Stomach (tissue), 19 donors: ENCODE measurements at places on chromosomes 12 and 14. TPM values are rescaled to one million over a fixed set of nuclear protein-coding genes. Genes with fewer than 3 reads are reported as not detected.

Gene KRT78
- 0.73 TPM for total RNA-seq

Gene PRICKLE1
- 2.9 TPM for total RNA-seq

Gene CCER1
- not detected for total RNA-seq

Gene TOX4
- total RNA-seq, result 8.4 TPM

- no peak for DNase-seq
Measured at GRCh38 chr12:127052511-127053232, 1214.3 kb upstream of the TMEM132C start.

GRCh38 chr12:24057920-24058476 lies 108.5 kb upstream of the SOX5 start:
- DNase-seq, result no peak

- DNase-seq, result peak; percentile 55
Measured at GRCh38 chr12:52946797-52947547, 1.9 kb upstream of the KRT18 start.

DNA sequence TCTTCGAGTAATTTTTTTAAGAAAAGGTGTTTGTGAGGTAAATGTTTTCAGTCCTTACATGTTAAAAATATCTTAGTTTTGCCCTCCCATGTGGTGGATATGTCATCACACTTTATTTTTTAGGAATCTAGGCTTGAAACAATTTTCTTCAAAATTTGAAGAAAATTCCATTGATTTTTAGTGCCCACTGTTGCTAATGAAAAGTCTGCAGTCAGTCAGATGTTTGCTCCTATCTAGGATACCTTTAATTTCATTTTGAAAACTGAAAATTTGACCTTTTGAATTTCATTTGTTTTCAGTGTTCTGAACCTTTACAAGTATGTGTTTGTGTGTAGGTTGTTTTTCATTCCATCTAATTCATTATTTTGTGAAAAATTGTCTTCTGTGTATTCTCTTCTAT lies 105.4 kb downstream of the LRRK2 start:
- DNase-seq, result no peak

DNA sequence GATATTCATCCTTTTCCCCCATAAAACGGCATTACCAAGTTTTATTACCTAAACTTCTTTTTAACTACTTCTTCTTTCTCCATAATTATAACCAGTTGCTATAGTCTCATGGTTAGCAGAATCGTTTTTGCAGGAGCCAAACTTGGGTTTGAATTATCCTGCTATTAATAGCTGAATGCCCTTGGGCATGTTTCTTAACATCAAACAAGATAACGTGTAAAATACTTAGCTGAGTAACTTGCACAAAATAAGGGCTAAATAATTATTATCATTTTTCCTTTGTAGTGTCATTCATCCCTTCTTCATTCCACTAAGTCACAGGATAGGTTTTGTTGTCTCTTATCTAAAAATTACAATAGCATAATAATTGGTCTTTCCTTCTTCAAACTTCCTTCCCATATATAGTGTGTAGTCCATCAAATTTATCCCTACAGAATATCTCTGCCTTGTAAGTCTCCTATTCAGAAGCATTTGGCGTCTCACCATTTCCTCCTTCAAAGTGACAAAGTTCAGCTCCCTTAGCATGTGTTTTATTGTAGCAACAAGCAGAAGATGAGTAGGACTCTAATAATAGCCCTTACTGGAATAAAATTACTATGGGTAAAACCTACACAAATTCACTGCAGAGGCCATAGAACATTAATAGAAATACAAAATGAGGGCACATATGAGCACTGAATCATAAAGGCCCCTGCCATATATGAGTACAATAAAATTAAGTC lies 63.8 kb downstream of the FAR2 start:
- no peak for DNase-seq

- no peak for DNase-seq
Measured at GRCh38 chr12:96063046-96063445, 27.7 kb upstream of the LTA4H start.

- peak; percentile 68 for DNase-seq
Measured at GRCh38 chr12:12505544-12506495, 56.8 kb downstream of the DUSP16 start.

DNA sequence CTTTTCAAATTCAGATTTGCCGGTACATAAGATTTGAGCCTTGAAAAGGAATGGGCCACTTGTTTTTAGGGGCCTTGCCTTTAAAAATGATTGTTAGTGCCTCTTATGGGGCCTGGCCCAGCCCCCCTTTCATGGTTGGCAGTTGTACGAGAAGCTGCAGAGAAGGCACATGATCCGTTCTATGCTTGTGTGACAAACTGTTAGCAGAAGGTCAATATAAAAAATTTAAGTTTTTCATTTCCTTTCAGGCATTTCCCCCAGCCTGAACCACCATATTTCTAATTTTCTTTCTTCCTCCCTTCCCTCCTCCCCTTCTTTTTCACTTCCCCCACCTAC lies 119.1 kb downstream of the PLXNC1 start:
- DNase-seq, result no peak

GRCh38 chr14:96574171-96574632 lies 72.0 kb downstream of the PAPOLA start:
- no peak for DNase-seq

- peak; percentile 18 for DNase-seq
Measured at GRCh38 chr12:104534162-104534856, 77.6 kb downstream of the CHST11 start.

- no peak for DNase-seq
Measured at GRCh38 chr12:42039176-42039575, 105.5 kb downstream of the GXYLT1 start.

DNA sequence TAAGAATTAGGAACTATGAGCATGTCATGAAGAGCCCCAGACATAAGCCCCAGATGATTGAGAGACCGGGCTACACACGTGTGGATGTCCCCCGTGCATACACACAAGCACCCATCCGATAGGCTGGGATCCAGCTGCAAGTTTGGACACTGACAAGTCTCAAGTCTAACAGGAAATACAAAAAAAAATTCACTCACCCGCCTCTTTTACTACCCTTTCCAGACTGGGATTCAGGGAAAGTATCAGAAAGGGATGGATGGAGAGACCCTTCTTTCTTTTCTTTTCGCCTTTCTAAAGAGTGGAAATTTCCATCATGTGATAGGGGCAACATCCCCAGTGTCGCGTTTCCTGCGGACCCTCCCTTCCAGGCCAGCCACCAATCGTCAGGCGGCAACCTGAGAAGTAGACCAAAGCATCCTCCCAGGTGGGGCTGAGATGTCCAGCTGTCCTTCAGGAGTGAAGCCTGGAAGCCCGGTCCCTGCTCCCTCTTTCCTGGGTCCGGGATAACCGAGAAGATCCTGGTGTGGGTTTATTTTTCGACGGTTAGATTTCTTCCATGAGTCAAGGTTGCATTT lies 6.4 kb upstream of the SLC38A4 start:
- DNase-seq, result no peak

DNA sequence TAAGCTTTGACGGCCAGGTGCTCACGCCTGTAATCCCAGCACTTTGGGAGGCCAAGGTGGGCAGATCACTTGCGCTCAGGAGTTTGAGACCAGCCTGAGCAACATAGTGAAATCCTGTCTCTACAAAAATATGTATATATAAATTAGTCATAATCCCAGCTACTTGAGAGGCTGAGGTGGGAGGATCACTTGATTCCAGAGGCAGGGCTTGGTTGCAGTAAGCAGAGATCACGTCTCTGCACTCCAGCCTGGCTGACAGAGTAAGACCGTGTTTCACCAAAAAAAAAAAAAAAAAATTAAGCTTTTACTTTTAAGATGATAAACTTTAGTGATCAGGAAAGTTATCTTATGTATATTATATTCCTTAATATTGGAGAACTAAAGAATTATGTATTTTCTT lies 18.0 kb upstream of the SNAPC1 start:
- DNase-seq, result no peak

GRCh38 chr14:100573002-100573756 lies 14.0 kb downstream of the BEGAIN start:
- no peak for DNase-seq

DNA sequence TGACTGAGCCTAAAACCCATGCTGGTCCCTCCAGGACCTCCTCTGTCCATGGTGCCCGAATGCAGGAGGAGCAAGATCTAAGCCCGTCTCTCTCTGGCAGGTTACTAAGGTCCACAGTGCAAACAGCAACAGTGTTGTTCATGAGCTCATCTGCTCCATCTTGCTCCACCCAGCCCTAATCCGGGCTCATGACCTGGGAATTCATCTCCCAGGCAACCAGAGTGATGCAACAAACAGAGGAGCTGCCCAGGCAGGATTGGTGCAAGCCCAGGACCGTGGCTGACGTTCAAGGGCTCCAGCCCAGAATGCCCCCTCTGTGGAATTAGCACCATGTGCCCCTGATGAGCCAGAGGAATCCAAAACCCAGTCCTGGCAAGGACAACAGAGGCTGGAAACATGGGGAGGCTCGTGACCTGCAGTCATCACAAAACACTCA lies 29.9 kb downstream of the HSPB8 start:
- peak; percentile 28 for DNase-seq

GRCh38 chr12:88538250-88538649 lies 42.0 kb downstream of the KITLG start:
- no peak for DNase-seq

- DNase-seq, result no peak
Measured at GRCh38 chr14:86321151-86321550, 791.2 kb downstream of the FLRT2 start.

DNA sequence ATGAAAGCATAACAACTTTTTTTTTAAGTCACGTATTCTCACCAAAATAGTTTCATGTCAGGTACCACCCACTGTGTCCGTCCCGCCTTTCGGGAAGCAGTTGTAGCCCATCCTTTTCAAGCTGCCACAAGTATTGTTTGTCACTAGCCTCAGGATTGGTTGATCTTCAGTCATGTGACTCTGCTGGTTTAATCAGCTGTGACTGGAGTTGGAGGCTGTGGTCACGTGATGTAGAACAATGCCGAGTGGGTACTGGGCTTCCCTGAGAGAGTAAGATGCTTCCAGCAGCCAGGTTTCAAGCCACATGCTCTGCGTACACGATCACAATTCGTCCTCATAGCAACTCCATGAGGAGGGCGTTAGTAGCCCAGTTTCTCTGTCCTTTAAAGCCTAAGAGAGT lies 83.0 kb upstream of the WSCD2 start:
- no peak for DNase-seq

DNA sequence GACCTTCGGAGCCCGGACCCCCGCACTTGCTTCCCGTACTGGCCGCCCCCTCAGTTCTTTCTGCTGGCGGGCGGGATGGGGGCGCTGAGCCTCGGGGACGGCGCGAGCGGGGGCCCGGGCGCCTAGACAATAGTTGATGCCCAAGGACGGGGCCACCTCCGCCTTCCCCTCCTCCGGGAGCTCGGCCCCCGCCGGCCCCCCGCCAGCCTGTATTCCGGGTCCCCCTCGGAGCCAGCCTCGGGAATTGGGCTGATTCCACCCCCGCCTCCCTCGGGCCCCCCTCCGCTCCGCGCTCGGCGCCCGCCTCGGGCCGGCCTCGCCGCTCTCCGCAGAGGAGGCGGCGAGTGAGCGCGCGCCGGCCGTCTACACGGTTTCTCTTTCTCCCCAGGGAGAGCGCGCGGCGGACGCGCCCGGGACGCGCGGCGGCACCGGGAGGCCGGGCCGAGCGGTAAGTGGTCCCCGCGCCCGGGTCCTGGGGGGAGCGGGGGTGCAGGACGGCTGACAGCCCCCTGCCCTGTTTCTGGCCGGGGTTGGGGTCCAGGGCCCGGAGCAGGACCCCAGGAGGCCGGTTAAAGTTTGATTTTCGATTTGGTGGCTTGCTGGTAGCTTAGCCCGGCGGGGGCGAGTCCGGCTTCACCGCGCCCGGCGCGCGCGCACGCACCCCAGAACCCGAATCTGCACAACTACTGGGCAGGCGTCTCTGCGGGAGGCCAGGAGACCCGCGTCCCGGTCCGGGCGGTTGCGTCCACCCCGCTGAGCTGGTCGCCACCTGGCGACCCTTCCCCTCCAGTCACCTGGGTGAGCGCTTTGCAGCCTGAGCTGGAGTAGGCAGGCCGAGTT lies 413.7 kb downstream of the PCNX1 start:
- peak; percentile 73 for DNase-seq

- DNase-seq, result peak; percentile 90
Measured at GRCh38 chr14:67934087-67934486, 114.5 kb downstream of the RAD51B start.

DNA sequence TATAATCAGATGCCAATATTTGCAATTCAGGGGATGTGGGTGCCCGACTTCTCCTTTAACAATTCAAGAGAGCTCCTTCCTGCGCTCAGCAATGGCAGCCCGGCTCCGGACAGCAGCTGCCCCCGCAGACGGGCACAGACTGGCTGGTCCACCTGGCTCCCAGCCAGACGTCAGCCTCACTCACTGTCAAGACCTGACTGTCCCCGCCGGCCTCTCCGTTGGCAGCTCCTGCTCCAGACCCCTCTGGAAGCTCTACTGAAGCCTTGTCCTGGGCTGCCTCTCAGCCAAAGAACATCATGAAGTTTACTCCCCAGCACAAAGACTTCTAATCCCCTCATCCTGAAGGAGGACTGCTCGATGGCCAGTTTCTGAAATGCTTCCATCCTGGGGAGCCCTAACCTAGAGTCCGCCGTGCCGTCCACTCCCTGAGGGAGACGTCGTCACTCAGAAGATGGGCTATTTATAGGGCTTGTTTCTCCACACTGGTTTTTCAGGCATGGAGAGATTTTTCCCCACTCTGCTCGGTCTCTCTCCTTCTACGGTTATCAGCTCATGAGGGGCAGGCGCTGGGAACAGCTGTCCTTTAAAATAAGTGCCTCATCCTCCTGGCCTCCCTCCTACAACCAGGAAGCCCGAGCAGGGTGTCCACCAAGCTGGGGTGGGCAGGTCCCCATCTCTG lies 126.2 kb downstream of the RFLNA start:
- no peak for DNase-seq

DNA sequence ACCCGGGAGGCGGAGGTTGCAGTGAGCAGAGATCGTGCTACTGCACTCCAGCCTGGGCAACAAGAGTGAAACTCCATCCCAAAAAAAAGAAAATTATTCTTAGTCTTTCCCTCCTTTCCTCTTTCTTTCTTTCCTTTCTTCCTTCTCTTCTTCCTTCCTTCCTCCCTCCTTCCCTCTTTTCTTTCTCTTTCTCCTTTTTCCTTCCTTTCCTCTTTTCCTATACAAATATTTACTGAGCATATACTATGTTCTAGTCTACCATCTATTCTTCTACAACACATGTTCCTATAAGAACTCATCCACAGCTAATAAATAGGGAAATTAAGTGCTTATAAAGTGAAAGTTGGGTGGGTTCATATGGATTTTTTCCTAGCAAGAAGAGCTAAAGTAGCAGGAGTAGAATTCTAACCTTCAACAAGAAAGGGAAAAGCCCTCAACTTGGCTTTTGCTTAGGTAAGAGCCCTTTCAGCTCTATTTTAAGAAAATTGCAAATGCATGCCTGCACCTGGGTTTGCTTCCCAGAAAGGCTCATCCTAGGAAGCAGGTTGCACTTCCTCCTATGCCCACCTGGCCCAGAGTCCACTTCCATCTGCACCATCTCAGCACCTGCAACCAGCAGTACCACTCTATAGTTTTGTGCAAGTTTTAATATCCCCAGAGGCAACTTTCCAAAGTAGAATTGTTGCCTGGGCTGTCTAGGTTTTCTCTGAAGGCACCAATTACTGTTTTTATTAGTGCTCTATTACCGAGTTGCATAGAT lies 122.0 kb upstream of the CCND2 start:
- DNase-seq, result no peak

DNA sequence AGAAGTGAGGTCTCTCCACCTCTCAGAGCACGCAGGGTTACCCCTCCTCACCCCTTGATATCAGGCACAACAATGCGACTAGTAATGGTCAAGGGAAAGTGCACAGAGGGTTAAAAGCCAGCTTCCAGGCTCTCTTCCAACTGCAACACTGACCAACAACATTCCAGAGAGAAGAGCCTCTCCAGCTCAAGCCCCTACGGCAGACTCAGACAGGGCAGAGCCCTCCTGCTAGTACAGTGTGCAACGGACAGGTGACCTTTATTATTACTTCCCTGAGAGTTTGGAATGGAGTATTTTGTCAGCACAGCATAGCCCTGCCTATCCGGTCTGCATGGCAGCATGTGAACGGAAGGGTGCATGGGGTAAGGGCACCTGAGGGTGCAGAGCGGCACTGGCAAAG lies 73.0 kb downstream of the PTPN21 start:
- DNase-seq, result no peak
